ENCODE measurements at places on chromosomes 7 and 10.

GRCh38 chr10:89373916-89374711 lies 3.7 kb upstream of the IFIT1B start:
- DNase-seq: no peak

GRCh38 chr7:55053651-55054571 lies 35.1 kb downstream of the EGFR start:
- no peak for DNase-seq

- DNase-seq: no peak
Observed at GRCh38 chr7:37045681-37046179, 321.4 kb upstream of the AOAH start.

GRCh38 chr10:60570896-60571295 lies 181.2 kb upstream of the ANK3 start:
- no peak for DNase-seq

DNA sequence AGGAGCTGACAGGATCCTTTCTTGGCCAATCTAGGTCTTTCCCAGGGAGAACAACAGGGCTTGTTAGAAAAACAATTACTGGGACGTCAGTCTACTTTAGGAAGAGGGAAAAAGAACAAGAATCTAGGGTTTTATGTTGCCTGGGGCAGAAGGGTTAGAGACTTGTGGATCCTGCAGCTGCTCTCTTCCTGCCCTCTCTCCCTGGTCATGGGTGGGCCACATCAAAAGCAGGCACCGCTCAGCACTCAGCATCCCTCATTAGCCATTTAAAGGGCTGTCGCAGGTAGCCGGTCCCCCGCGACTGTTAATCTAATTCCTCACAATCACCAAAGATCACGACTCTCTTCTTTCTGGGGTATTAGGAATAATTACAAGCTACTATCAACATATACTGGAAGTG lies 631.9 kb downstream of the CALN1 start:
- no peak for DNase-seq
